Mucosa of gallbladder (tissue), 1 donor: ENCODE measurements at places on chromosomes 12 and 14.

DNA sequence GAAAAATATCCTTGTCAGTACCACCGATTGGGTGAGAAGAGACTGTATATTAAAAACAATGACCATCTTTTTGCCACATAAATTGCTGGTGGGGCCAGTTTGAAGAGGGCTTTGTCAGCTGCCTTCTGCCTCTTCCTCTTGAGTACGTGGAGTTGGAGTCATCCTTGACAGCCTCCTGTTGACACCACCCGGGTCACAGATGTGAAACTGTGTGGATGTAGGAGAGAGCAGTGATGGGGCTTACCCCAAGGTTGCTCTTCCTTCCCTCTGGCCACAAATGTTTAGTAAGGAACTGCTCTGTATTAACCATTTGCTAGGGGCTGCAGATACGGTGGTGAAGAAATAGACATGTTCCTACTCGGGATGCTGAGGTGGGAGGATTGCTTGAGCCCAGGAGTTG lies 12.2 kb downstream of the PTPN11 start:
- DNase-seq, result no peak

DNA sequence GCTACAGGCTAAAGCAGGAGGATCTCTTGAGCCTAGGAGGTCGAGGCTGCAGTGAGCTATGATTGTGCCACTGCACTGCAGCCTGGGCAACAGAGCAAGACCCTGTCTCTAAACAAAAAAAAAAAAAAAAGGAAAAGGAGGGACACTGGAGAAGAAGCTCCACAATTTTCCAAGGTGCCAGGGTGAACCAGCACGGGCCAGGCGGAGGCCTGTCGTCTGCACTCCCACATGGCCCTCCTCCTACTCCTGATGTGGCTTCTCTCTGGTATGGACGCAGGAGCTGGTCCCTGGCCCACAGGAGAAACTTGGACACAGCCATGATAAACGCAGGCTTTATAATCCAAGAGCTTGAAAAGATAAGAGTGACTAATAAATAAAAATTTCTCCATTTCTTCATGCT lies 341.2 kb downstream of the CACNA1C start:
- no peak for DNase-seq

DNA sequence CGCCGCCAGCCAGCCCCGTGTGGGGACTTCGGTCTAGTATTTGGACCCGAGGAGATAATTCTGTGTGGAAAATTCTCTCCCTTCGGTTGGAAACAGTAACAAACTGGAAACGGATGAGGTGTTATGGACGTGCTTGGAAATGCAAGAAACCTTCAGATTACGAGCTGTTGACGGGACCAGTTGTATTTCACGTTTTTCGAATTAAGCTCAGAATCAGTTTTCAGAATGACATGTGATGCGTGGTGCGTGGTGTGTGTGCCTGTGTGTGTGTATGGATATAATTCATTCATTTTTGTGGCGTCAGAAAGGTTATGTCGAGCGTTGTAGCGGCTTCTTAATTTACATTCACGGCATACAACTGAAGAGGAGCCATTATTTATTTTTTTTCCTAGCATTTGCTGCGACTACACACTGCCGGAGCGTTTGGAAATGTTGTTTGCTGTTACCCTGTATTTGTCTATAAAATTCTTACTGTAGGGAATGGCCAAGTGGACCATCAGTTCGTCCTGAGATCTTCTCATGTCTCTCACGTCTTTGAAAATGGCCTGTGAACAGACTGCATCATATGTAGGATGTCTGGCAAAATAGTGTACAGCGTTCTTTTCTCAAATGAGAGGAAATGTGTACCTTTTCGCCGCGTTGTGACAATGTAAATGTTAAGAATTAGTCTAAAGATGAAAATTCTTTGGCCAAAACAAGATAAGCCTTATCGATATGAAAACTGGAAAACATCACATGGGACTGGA lies 1.3 kb downstream of the TRAF3 start:
- DNase-seq, result no peak

GRCh38 chr12:106171117-106171750 lies 32.5 kb upstream of the NUAK1 start:
- DNase-seq, result no peak

DNA sequence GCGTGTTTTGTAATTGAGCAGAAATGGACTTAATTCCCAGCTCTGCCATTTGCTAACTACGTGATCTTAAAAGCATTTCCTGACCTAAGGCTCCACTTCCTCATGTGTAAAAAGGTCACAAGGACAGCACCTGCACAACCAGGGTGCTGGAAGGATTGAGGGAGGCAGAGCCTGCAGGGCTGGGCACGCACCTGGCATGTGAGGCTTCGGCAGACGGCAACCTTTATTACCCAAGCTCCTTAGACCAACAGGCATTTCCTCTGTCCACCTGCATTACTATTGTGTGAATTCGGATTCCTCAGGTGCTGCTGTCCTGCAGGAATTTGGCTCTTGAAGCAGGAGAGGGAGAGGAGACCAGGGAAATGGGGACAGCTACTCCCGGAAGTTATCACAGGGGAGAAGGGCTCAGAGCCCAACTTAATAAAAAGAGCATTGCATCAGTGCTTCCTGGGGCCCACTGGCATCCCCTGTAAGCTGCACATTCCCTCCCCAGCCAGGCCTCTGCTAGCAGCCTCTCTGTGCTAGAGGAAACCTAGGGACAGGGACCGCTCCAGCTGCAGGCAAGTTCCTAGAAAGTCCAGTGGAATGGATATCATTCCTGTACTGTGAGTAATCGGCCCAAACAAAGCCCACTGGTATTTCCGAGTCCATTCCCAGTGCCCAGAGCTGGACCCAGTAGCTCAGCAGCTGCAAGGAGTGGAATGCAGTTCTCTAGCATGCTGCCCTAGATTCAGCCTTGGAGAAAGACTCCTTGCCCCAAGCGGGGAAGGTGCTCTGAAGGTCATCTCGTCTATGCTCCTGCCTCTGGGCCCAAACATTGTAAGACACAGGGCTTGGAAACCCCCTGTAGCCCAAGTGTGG lies 157.1 kb upstream of the CCND2 start:
- no peak for DNase-seq

GRCh38 chr12:64621257-64621942 lies 11.1 kb downstream of the RASSF3 start:
- DNase-seq, result no peak

- no peak for DNase-seq
Measured at GRCh38 chr12:123111498-123112165, 39.3 kb downstream of the PITPNM2 start.

- no peak for DNase-seq
Measured at GRCh38 chr14:68333262-68333661, 459.6 kb downstream of the ZFP36L1 start.

DNA sequence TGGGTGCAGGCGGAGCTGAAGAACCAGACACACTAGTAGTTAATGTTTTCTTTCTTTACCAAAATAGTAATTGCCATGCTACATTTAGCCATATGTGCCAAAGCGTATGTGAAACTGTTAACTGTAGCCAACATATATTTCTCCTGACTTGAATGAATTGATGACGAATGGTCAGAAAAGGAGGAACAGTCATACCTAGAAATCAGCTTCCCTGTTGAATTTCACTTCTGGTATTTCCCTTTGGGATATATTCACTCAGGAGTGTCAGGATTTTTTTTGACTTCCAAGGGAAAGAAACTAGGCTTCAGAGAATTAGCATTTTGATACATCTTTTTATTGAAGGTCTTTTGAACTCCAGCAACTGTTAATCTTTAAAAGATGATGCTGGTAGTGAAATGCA lies 87.0 kb downstream of the ERC1 start:
- no peak for DNase-seq

- DNase-seq, result no peak
Measured at GRCh38 chr12:95701275-95701674, 89.3 kb downstream of the NTN4 start.

DNA sequence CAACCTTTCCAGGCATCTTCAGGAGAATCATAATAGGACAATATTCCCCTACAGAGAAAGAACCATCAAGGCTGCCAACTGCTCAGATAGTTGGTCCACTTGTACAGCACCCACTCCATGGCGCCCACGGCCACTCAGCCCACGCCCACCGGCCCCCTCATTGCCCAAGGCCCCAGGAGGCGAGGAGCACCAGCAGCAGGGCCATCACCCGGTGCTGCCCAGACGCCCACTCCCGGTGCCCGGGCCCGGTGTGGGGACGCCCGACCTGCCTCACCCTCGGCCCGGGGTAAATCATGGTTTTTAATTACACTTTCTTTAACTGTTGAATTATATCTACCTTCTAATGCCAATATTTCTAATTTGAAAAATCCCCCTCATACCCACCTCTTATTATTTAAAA lies 41.3 kb upstream of the ANO6 start:
- DNase-seq, result no peak

DNA sequence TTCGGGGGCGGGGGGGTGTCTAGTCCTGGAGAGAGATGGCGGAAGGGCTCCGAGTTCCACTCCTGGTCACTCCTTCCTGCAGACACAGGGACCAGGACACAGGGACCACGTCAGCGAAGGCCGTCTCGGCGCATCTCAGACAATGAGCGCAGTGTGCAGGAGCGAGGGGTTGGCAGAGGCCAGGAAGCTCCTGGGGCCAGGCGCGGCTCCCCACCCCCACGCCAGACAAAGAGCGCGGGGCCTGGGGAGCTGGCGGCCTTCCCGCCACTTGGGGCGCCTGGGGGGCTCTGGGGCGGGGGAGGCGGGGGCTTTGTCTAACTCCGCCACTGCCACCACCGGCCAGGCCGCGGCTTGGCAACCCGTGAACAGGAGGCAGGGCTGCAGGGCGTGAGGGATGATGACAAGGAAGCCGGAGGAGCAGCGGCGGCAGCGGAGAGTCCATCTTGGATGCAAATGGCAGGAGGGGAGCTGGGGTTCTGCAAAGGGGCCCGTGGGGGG lies 2.2 kb downstream of the CDK2AP1 start:
- DNase-seq, result peak; percentile 55

DNA sequence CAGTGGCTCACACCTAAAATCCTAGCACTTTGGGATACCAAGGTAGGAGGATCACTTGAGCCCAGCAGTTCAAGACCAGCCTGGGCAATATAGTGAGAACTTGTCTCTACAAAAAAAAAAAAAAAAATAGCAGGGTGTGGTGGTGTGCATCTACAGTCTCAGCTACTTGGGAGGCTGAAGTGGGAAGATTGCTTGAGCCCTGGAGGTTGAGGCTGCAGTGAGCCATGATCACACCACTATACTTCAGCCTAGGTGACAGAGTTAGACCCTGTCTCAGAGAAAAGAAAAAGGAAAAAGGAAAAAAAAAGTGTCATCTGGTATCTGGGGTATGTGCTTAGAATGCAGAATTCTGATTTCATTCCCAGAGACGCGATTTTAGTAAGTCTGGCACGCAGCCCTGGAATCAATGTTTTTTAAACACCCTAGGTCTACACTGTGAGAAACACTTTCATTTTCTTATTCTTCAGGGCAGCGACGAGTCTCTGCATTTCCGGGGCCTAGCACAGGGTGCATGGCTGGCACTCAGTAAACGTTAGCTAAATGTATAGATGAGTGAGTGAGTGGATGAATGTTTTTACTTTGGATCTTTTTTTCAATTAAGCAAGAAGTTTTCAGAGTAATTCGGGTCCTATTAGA lies 243.8 kb upstream of the PWP1 start:
- DNase-seq, result no peak
